ENCODE measurements at places on chromosomes 11 and 22.

GRCh38 chr22:22348127-22348814, 103.7 kb downstream of the VPREB1 start:
- no peak for DNase-seq

- DNase-seq: no peak
Measured at GRCh38 chr11:27622541-27623300, 77.5 kb downstream of the BDNF start.

DNA sequence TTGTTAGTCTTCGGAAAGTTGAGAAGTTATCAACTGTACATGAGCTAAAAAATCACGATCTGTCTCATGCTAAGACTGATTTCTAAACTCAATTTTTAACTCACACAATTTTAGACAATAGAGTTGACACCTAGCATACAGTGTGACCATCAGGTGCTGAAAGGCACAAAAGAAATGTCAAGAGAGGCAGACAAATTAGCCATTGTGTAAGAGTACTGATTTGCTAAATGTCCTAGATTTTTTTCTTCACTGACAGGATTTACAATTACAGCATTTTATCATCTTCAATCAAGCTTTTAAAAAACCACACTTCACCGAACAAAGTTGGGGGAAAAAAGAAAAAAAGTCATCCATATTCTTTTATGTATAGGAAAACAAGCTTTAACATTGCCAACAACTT, 7.0 kb downstream of the LGR4 start:
- DNase-seq: no peak

GRCh38 chr11:131849485-131849884, 479.1 kb downstream of the NTM start:
- no peak for DNase-seq

- DNase-seq: no peak
Measured at GRCh38 chr22:22019659-22020424, 37.3 kb upstream of the TOP3B start.

DNA sequence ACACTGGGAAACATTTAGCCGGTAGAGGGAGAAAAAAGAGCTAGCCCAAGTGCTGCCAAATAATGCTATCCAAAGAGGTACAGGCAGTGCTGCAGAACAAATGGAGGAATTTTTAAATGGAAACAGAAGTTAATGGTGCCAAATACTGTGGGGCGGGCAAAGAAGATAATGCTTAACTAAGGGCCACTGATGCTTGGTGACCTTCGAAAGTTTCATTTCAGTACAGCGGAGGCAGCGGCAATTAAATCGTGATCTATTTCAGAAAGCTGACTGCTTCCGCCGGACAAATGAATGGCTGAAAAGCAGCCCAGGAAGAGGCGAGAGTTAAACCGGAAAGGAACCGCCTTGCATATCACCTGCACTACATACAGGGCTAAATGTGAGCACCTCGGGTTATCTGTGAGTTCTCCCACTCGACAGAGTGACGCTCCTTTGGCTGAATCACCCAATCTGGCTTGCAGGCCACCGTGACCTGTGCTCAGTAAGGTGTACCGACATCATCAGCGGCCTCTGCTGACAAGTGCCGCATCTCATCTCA, 42.1 kb downstream of the CADM1 start:
- no peak for DNase-seq

DNA sequence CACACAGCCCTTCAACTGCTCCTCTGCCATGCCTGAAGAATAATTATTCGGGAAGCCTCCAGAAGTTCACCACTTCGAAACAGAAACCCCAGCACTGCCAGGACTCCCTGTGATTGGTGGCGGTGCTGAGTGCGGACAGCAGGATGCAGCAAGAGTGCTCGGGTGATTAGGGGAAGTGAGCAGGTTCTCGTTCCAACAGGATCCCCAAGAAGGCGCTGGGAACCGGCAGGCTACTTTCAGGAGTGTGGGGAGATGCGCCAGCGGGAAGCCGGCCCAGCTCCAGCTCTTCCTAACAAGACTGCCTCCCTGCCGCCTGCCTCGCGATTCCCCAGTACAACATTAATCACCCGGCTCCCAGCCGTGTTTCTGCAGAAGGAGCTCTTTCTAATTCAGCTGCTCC, 630.2 kb downstream of the BRD1 start:
- no peak for DNase-seq

DNA sequence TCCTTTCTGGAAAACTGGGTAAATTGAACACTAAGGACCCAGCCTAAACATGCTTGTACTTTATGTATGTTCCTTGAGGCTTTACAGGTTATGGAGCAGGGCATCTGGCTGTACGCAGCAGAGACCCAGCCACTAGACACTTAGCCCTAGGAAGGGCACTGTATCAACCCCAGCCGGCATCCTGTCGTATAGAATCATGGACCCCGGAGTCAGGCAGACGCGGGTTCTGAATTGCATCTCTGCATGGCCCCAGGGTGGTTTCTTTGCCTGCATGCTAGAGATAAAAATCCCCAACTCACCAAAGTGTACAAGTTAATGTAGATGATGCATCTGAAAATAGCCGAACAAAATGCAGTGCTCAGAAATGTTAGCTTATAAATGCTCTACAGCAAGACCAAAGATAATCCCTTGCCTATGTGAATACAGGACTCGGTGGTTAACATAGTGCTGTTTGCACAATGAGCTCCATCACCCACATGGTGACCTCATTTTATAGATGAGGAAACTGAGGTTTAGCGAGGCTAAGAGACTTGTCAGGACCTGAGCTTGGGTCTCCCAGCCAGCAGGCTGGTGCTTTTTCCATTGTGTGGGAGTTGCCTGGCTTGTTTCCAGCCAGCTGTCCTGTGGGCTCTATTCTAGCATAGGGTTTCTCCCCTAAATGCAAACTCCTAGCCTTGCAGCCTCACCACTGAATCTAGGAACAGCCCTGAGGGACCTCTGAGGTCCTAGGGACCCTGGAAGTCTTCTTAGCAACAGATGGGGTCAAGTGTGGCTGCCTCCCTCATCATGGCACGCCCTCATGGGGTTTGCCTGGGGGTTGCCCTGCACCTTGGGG, 7.3 kb downstream of the CD6 start:
- DNase-seq: no peak

- no peak for DNase-seq
Measured at GRCh38 chr11:83782329-83782728, 496.2 kb upstream of the CCDC90B start.

DNA sequence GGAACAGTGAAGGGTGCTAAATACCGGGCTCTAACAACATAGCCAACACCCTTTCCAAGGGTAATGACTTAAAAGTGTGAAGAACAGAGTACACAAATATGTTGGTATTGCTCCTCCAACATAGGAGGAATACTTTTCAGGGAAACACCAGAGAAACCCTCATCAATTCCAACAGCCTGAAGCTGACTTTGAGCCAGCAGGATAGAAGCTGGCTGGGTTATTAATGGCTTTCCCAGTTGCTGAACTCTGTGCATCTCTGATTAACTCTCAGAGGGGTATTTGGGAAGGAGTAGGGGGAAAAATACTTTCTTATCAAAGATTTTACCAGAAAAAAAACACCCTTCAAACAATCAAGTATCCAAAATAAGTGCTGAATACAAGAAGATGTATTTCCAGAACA, 95.6 kb downstream of the AMBRA1 start:
- DNase-seq: no peak

DNA sequence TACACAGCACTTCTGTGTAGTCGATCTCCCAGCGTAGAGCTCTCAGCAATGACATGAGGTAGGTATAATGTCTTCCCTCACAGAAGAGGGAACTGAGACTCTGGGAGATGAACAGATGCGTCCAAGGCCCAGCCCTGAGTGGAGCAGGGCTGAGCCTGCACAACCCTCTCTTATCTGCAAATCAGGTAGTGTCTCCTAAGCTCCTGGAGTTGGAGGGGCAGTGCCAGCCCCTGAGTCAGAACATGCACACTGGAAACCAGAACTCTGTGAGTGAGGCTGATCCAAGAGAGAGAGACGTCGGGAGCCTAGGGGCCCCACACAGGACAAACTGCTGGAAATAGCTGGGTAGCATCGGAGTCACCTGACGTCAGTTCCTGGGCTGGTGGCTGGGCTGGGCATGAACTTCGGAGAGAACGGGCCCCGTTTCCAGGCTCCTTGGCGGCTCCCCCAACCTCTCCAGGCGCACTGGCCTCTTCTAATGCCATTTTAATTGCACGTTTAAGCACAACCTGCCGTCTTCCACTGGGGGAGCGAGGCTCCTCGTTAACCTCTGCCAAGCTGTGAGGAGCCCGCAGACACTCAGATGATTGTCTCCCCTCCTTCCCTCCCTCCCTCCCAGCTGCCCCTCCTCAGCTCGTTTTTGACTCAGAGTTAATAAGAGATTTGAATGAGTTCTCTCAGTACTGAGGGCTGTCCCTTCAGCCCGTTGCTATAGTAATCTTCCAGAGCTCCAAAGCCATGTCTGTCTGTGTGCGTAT, 191.2 kb upstream of the TBCEL start:
- DNase-seq: no peak

GRCh38 chr11:7021318-7021717, 1.0 kb downstream of the NLRP14 start:
- DNase-seq: no peak

GRCh38 chr22:21984793-21985192, 2.2 kb upstream of the TOP3B start:
- DNase-seq: no peak

DNA sequence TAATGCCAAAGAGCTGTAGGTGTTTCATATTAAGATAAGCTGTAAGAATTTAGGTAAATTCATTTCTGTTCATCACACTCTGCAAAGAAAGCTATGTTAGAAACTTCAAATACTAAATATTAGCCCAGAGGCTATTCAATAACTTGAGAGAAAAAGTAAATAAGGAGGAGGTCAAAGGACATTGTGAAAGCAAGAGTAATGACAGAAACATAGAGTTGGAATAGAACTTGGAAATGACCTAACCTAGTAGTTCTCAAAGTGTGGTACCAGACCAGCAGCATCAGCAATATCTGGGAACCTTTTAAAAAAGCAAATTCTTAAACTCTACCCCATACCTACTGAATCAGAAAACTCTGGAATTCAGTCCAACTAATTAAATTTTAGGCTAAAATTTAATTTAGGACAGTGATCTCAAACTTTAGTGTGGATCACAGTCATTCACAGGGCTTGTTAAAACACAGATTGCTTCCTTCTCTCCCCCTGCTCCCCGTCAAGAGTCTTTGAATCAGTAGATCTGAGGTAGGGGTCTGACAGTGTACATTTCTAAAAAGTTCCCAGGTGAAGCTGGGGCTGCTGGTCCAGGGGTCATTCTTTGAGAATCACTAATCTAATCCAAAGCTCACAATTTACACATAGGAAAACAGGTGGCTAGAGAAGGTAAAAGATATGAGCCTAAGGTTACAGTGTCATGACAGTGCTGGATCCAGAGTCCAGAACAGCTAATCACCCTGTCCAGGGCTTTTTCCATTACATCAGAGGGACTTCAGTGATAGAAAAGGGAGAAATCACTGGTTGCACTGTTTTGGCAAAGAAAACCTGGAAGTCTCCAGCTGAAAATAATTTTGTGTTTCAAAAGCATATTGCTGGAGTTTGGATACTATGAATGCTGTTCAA, 241.1 kb downstream of the SOX6 start:
- DNase-seq: no peak

- DNase-seq: no peak
Measured at GRCh38 chr22:30266445-30267381, at the start of gene OSM. TSS of gene OSM (minus strand) at chr22:30266851. CDS start at chr22:30266799, 52 bp downstream.

DNA sequence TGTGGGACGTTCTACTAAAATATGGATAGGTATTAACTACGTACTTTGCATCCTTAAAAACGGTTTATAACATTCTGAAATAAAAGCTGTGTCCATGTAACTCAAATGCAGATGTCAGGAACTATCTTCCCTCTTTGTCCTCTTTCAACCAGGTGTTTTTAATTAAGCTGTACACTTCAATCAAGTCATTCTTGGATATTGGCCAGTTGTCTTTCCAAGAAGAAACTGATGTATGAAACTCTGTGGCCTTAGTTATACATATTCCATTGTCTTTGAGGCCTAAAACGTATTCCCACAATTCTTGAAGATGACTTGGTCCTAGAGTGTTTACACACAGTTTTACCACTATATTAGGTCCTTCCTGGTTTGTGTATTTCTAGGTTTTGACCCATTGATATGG, 249.0 kb upstream of the CNTN5 start:
- DNase-seq: no peak

DNA sequence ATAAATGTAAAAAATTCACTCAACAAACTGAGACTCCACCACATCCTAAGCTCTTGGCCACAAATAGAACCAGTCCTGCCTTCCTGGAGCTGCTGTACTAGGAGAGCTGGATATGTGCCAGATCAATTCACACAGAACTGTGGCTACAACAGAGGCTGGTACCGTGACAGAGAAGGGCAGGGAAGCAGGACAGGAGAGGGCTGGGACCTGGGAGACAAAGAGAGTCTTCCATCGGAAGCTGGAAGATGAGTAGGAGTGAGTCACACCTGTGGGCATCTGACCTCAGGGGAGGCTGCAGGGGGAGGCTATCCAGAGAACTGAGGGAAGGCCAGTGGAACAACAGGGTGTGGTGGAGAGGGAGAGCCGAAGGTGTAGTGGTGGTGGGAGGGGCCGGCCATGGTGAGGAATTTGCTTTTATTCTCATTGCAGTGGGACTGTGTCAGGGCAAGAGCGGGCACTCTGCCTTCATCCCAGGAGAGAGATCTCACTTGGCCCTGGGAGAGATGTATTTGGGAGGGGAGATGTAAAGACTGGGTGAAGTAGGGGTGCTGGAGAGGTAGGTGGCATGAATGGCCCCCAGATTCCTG, 1.9 kb upstream of the LTBP3 start:
- no peak for DNase-seq

GRCh38 chr11:16178273-16178672, 178.1 kb downstream of the SOX6 start:
- no peak for DNase-seq

- no peak for DNase-seq
Measured at GRCh38 chr22:49589811-49590210, 237.9 kb downstream of the BRD1 start.

- DNase-seq: peak; percentile 52
Measured at GRCh38 chr11:47213950-47214565, 716 bp upstream of the DDB2 start.

GRCh38 chr11:67273260-67273990, 7.2 kb downstream of the GRK2 start:
- DNase-seq: no peak

DNA sequence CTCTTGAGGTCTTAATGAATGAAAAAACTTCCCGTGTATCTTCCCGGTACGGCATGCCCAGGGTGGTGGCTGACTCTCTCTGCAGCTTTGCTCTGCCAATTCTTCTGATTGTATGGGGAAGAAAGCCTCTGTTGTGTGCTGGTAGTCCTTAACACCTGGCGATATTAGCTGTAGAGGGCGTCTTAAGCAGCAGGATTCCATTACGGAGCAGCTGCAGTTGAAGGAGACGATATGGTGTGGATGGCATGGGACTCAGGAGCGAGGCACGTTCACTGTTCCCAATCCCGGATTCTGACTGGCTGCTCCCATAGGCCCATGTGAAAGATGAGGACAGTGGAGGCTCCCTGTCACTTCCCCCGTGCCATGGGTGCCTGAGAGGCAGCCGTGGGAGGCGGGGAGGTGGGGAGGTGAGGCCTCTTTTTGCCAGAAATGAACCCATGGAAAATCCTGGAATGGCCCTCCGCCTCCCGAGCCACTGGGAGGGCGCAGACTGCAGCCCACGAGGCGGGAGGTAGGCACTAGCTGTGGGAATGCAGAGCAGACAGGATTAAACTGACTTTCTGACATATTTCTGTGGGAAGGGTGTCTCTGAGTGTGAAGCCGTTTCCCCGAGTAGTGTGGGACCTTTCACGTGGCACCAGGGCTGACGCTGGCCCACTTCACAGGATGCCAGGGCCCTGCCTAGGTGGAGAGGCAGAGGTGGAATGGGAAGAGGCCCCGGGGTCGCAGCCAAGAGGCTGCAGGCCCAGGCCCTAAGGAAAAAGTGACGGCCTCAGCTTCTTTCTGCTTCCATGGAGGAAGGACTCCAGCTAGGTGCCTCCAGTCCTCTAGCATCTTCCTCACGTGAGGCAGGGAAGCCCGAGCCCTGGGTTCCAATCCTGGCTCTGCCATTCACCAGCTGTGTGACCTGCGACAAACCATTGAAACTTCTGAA, 121.4 kb upstream of the CD82 start:
- no peak for DNase-seq
